Glutamatergic neuron (in vitro differentiated cells): ENCODE measurements at places on chromosomes 5 and 9.

- DNase-seq = no peak
Measured at GRCh38 chr9:70256123-70256551, 2.6 kb upstream of the SMC5 start.

DNA sequence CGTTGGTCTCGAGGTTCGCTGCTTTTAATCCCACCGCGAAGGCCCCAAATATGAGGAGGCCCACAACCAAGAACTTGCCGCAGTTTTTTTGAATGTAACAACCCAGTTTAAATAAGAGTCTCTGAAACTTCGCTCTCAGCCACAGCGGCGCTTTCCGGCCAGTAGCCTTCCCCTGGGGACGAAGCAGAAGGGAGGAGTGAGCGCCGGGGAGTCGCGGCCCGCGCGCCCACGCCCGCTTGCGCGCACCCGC, 10.4 kb downstream of the PTCH1 start:
- DNase-seq = peak; percentile 50

GRCh38 chr5:115686738-115687074, 60.9 kb upstream of the TMED7 start:
- no peak for DNase-seq

- DNase-seq = peak; percentile 57
Measured at GRCh38 chr5:179344431-179345182, 654 bp downstream of the ADAMTS2 start.

- DNase-seq = no peak
Measured at GRCh38 chr5:54254482-54255198, 55.7 kb downstream of the ARL15 start.

- DNase-seq = no peak
Measured at GRCh38 chr9:126974594-126974993, 60.0 kb downstream of the RALGPS1 start.

DNA sequence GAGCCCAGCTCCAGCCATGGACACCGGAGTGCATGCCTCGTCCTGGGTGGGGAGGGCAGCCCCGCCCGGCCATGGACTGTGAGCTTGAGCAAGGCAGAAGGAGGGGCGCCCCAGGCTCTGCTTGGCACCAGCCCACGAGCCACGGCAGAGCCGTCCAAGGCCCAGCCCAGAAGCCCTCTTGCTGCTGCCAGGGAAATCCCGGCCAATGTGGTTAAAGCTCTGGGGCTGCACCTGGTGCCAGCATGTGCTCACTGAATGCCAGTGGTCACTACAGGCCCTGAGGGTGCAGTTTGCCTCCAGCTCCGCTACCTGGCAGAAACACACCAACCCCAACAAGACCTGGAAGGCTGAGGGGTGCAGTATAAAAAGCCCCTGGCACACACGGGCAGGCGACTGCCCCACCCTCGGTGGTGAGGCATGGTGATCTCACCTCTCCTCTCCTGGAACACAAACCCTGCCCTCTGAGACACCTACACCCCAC, 11.8 kb downstream of the BRD3 start:
- DNase-seq = peak; percentile 18

- no peak for DNase-seq
Measured at GRCh38 chr5:150639751-150640150, 709 bp upstream of the SYNPO start.

DNA sequence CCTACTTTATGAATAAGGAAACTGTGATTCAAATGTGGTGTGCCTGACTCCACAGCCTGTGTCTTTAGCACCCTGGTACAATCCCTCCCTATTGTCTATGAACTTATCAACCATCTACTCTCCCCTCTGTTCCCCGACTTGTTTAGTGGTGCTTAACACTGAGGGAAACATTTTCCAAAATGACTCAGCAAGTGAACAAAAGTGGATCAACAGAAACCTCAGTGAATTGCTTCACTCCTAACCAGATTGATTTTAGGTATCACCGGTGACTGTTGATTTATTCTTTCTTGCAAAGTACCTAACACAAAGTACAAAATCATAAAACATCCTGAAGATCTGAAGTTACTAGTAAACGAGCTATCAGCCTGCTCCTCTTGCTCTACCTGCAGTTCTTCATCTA, 42.1 kb upstream of the RAPGEF6 start:
- DNase-seq = no peak

DNA sequence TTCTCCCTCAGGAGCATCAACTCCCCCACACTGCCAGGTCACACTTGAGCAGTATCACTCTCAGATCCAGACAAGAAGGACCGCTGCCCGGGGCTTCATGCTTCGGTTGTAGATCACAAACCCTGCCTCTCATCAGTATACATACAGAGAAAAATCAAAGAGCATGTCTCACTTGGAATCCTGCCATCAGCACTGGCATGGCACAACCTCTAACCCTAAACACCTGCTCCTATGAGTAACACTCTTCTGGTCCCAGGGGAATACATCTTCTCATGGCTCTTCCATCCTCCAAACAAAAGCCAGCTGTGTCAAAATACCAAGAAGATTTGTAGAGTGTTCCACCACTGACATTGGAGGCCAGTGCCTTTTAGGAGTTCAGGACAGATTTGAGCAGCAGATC, 84.8 kb upstream of the MIER3 start:
- no peak for DNase-seq

GRCh38 chr5:55749387-55749786, 11.5 kb downstream of the DDX4 start:
- DNase-seq = no peak

DNA sequence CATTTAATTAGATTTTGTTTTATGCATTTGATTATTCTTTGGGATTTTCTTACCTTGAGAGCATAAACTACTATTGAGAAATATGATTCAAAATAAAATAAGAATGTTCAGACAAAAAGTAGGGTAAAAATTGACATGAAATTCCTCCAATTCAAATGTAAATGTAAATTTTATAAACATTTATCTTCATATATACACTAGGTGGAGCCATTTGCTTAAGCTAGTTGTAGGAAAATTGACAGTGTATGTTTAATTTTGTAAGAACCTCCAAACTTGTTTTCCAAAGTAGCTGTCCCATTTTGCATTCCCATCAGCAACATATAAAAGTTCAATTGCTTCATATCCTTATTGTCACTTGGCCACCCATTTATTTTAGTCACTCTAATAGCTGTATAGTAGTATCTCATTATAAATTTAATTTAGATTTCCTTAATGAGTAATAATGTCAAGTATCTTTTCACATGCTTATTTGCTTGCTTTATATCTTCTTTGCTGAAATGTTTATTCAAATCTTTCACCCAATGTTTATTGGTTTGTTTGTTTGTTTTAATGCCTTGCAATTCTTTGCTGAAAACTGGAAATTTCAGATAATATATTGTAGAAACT, 37.6 kb upstream of the SLCO6A1 start:
- DNase-seq = no peak

- DNase-seq = no peak
Measured at GRCh38 chr9:122695696-122696095, 20.8 kb downstream of the OR1L3 start.

- no peak for DNase-seq
Measured at GRCh38 chr9:132094314-132094791, 14.7 kb upstream of the MED27 start.

GRCh38 chr5:124932791-124933600, 186.6 kb upstream of the ZNF608 start:
- no peak for DNase-seq

DNA sequence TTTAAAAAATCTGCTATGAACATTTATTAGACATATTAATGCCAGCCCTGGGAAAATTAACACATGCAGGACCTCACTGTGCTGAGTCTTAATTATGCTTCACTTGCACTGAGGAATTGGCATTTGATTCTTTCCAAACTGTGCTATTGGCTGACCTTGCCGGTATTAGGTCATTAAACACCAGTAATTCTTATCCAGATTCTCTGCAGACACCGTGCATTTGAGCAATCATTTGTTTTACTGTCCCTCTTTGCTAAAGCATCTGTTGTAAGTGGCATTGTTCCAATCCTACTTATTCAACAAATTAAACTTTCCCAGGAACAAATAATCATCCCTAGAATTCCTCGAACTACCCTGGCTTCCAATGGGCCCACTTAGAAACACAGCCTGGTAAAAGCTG, 145.0 kb downstream of the SLC12A2 start:
- no peak for DNase-seq

DNA sequence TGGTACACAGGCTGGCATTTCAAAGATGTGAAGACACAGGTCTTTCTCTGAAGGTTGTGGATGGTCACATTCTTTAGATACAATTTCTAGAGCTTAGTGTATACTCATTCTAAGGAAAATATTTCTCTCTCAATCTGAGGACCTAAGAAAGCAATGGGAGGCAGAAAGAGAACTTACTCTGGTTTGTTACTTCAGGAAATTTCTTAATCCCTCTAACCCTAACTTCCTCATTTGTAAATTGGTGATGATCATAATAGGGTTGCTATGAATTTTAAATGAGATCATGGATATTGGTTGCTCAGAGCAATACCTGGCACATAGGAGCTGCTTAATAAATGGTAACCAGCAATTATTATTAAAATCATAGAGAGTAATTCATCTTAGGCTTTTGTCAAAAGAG, 22.1 kb downstream of the FAM170A start:
- no peak for DNase-seq

- no peak for DNase-seq
Measured at GRCh38 chr5:133026664-133027153, 360 bp upstream of the ZCCHC10 start.

GRCh38 chr9:131673531-131673930, 66.3 kb downstream of the RAPGEF1 start:
- no peak for DNase-seq

DNA sequence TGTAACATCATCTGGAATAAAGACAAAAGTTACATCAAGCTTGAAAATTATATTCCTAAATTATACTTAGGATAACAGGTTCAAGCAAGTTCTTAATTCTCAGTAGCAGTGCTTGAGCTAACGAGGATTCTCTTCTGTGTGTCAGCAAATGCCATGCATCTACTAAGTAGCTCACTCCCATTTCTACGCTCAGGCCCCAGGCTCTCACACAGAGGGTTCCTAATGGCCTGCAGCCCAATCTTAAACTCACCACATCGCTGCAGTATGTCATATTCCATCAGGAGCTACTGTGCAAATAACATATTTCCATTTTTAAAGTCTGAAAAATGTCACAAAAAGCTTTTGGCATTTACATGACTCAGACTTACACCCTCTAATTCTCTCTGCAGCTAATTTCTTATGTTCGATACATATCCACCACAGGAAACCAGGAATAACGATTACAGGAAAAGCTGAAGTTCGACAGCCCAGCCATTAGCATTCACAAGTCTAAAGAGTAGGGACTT, 474.8 kb downstream of the EFNA5 start:
- DNase-seq = peak; percentile 23

- DNase-seq = no peak
Measured at GRCh38 chr5:140794595-140795258, at the start of gene PCDHA2. Gene PCDHA2, plus strand, starts transcription at chr5:140794852.

GRCh38 chr9:124743686-124744348, 27.3 kb downstream of the NR6A1 start:
- DNase-seq = no peak

GRCh38 chr5:81948349-81948748, 23.5 kb upstream of the ATG10 start:
- no peak for DNase-seq

DNA sequence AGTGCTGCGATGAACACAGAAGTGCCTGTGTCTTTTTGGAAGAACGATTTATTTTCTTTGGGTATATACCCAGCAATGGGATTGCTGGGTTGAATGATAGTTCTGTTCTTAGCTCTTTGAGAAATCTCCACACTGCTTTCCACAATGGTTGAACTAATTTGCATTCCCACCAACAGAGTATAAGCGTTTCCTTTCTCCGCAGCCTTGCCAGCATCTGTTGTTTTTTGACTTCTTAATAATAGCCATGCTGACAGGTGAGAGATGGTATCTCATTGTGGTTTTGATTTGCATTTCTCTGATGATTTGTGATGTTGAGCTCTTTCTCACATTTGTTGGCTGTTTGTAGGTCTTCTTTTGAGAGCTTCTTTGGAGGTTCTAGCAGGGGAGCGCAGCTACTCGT, 134.6 kb downstream of the TENT4A start:
- no peak for DNase-seq

GRCh38 chr9:116332090-116332489, 178.5 kb downstream of the PAPPA start:
- DNase-seq = no peak

- DNase-seq = no peak
Measured at GRCh38 chr5:115079924-115080623, 89.6 kb downstream of the TRIM36 start.

DNA sequence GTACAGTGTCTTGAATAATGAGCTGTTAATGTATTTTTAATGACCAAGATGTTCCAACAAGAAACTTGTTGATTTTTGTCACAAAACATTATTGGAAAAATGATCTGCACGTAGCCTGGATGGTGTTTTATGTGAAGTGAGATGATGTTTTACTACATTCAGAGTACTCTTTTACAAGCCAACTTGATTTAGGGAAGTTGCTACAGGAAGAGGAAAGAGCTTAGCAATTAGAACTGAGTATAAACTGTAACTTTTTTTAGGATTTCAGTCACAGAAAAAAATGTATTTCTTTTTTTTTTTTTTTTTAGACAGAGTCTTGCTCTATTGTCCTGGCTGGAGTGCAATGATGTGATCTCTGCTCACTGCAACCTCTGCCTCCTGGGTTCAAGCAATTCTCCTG, 113.6 kb upstream of the ADRA1B start:
- no peak for DNase-seq

- DNase-seq = no peak
Measured at GRCh38 chr5:65017636-65018035, 248.9 kb downstream of the CWC27 start.

- DNase-seq = no peak
Measured at GRCh38 chr9:8270235-8270634, 470.7 kb upstream of the DMAC1 start.
